Fibroblast of skin of right quadriceps (primary cell): ENCODE measurements at places on chromosomes 2 and 18.
A peak's percentile ranks its signal among the peaks of the same experiment; 100 is the strongest.

DNA sequence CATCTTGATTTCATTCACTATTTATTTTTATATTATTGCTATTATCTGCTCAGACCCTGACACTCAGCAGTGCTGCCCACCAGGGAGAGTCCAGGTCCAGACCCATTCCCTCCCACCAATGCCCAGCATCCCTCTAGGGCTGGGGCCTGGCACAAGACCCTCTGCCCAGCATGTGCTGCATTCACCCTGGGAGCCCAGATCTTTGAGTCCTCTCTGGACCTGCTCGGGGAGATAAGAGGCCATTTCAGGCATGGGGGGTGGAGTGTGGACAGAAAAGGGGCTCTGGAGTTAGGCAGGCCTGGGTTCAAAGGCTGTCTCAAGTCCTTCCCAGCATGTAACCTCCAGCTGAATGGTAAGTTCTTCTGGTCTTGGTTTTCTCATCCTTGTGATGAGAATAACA lies 209.6 kb downstream of the CYP26B1 start:
- DNase-seq, result no peak

DNA sequence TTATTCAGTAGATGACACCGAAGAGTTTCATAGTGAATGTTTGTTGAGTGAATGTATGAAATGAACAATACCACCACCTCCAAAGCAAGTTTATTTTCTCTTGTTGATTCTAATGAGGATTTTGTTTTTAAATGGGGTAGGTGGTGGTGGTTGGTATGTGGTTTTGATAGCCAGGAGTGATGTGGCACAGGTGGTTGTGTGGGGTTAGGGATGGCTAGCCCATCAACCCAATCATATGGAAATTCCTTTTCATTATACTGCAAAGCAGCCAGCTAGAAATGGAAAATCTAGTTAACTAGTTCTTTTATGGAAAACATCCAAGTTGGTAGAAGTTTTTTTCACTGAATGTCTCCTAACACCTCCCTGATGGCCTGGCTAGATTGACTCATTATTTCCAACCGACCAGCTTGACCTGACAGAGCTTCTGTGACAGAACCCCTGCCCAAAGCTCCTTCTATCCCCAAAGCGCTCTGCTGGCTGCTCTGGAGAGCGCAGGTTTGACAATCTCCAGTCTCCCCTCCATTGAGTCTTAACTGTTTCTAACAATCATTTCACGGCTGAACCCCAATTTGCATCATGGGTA lies 376.9 kb downstream of the MTX2 start:
- DNase-seq, result no peak

GRCh38 chr2:71299507-71299906 lies 32.1 kb upstream of the ZNF638 start:
- peak; percentile 31 for DNase-seq

- DNase-seq, result no peak
These were observed 126.0 kb downstream of the SP100 start for GRCh38 chr2:230541934-230542380.

DNA sequence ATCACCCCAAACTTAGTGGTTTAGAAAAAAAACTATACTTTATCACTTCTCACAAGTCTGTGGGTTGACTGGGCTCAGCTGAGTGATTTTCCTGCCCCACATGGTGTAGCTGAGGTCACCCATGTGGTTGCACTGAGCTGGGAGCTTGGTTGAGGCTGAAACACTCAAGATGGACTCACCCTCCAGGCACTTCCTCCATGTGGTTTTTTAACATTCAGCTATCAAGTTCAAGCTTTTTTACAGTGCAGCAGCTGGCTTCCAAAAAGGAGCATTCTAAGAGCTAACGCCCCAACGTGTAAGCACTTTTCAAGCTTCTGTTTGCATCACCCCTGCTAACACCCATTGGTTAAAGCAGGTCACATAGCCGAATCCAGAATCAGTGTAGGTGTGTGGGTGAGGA lies 105.9 kb upstream of the CREB1 start:
- DNase-seq, result peak; percentile 95

DNA sequence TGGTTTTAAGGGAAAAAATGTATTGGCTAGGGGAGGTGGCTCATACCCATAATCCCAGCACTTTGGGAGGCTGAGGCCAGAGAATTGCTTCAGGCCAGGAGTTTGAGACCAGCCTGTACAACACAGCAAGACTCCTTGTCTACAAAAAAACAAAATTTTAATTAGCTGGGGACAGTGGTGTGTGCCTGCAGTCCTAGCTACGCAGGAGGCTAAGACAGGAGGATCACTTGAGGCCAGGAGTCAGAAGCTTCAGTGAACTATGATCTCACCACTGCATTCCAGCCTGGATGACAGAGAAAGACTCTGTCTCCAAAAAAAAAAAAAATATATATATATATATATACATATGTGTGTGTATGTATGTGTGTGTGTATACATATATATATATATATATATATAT lies 18.5 kb downstream of the CCDC88A start:
- DNase-seq, result no peak

GRCh38 chr18:74396171-74397169 lies 60.6 kb downstream of the DIPK1C start:
- DNase-seq, result peak; percentile 17

- DNase-seq, result peak; percentile 39
These were observed 97.3 kb upstream of the FZD5 start for GRCh38 chr2:207867056-207867455.

- no peak for DNase-seq
These were observed 546.6 kb upstream of the CHAC2 start for GRCh38 chr2:53220969-53221368.

DNA sequence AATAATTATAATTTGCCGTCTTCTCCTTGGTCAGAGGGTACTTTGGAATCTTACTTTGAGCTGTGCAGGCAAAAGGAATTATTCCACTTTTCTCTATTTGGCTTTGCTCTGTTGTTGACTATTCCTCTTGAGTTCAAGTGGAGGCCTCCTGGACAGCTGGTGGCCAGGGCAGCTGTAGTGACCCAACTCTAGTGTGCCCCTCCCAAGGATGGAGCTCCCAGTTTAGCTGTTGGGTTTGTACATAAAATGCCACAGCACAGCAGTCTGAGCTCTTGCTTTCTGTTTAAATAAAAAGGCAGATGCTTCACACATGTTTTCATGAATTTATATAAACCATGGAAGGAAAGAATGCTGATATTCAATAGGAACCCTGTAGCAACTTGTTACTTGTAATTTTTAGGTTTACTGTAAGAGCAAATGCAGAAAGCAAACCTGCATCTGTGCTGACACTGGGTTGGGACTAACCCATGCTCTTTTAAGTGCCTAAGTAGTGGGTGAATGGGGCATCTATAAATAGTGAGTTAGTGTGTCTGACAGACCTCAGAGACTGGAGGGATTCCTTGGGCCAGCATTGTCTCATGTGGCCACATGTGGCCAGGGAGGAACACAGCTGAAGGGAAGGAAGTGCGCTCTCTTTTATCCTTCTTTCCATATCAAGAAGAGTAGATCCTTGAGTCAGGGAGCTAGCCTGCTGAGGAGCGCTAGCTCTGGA lies 121.8 kb downstream of the FHOD3 start:
- no peak for DNase-seq

DNA sequence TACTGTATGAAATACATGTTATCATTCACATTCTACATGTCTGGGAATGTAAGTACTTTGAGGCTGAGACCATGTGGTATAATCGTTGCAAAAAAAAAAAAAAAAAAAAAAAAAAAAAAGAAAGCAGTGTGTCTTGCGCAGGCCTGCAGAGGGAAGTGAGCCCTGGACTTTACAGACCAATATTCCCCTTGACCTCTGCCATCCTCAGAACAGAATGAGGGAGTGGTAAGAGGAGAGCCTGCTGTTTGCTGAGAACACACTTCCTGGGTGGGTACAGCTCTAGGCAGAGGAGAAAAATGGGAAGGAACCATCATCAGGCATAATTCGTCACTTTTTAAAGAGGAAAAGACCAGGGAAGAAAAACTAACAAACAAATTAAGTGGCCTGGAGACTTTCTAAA lies 28.8 kb upstream of the TBC1D8 start:
- no peak for DNase-seq

- DNase-seq, result no peak
These were observed at the start of gene CD28 for GRCh38 chr2:203706403-203706802. Gene CD28, plus strand, starts transcription at chr2:203706639. Its CDS starts 58 bp downstream, at chr2:203706697.

- no peak for DNase-seq
These were observed 24.1 kb downstream of the HJURP start for GRCh38 chr2:233830111-233830802.

GRCh38 chr2:204452464-204453023 lies 92.7 kb upstream of the PARD3B start:
- DNase-seq, result peak; percentile 97

GRCh38 chr2:26745609-26746327 lies 18.3 kb upstream of the SLC35F6 start:
- peak; percentile 68 for DNase-seq

- no peak for DNase-seq
These were observed 70.4 kb downstream of the KCTD1 start for GRCh38 chr18:26477828-26478466.

DNA sequence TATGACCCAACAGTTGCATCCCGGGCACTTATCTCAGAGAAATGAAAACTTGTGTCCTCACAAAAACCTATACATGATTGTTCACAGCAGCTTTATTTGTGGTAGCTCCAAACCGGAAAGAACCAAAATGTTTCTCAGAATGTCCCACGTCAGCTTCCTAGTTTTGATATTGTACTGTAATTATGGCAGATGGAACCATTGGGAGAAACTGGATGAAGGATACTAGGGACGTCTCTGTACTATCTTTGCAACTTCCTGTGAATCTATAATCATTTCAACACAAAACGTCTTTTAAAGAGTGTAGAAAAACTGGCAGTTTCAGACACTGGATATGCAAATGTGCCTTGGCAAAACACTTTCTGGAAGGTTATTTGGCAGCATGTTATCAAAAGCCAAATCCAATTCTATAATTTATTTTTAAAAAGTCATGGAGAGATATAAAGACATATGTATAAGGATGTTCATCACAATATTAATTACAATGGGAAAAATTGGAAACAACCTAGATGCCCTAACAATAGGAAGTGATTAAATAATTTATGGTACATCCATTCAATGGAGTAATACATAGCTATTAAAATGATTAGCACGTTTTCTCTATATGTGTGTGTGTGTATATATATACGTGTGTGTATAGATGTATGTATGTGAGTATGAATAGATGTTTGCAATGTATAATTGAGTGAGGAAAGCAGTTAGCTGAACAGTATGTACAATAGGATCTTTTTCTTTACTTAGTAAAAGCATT lies 9.8 kb downstream of the SAG start:
- DNase-seq, result no peak

DNA sequence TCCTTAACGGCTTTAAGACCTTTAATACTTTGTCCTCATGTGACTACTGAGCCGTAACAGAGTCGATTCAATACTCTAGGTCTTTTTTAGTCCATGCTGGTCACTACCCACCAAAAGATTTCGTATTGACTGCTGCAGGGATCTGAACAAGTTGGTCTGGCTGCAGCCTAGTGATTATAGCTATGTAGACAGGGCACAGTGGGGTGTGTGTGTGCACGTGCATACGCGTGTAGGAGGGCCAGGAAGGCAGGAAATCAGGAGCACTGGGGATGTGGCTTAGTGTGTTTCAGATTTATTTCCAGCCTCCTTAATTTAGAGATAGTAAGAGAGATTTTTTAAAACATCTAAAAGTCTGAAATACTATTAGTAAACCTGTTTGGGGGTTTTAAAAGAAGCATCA lies 161.4 kb downstream of the MYO3B start:
- DNase-seq, result no peak

- DNase-seq, result peak; percentile 42
These were observed 27.8 kb upstream of the GAREM2 start for GRCh38 chr2:26144953-26145680.

DNA sequence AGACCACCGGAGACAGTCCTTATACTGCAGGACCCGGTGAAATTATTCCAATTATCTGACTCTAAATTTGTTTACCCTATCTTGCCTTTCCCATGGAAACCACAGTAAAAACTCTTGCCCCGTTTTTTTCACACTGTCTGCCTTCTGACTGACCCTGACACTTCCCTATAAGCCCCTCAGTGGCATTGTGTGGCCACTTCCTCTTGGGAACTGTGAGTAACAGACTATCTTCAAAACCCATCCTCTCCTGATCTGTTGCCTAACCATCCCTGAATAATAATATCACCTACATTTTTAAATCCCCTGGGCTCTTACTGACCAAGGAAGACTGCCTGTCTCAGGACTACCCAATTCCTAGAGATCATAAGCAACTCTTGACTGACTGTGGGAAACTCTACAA lies 42.6 kb upstream of the RNF152 start:
- DNase-seq, result no peak

DNA sequence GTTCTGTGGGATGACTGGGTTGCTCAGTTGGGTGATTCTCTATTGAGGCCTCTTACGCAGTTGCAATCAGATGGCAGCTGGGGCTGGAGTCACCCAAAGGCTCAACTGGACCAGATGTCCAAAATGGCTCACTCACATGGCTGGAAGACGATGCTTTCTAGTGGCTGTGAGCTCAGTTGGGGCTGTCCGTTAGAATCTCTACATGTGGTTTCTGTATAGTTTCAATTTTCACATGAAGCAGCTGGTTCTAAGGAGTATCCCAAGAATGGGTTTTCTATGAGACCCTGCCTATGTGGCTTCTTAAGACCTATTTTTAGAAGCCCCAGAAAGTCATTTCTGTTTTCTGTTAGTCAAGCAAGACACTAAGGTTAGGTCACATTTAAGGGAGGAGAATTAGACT lies 4.4 kb downstream of the XRCC5 start:
- no peak for DNase-seq

DNA sequence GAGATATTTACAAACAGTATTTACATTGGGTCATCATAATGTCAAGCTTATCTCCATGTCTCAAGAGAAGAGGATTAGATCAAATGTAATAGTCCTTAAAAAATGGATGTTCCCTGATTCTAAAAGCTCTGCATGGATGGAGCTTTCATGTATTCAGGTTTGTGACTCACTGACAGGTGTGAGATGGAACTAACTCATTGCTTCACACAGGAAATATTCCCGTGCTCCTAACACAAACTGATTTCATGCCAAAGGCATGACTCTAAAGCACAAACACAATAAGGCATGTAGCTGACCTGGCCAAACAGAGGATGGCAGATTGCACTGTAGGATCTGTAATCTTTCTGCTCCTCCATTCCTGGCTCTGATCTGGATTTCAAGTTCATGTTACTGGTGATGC lies 110.0 kb downstream of the ALK start:
- DNase-seq, result no peak

DNA sequence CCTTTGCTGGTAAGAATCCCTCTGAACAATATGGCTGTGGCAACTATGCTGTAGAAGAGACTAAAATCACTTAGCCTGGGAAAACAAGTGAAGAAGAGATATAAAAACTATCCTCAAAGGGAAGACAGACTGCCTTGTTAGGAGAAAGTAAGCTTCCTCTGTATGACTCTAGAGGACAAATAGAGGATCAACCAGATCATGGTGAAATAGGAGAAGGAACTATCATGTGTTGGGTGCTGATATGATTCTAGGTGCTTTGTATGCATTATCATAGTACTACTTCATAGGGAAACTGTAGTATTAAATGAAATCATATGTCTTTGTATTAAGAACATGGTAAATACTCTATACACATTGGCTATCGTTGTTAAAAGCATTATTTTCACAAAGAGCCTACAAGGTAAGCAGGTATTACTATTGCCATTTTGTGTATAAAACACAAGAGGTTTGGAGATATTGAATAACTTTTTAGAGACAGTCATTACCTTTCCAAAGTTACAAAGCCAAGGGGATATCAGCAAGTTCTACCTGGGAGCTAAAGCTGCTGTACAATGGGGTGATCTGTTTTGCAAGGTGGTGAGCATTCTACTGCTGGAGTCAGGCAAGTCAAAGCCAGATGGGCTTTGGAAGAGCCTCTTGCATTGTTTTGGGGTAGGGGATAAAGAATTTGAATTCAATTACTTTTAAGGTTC lies 402.6 kb downstream of the ALK start:
- DNase-seq, result no peak
